ENCODE measurements at places on chromosomes 2 and 18.
A peak's percentile ranks its signal among the peaks of the same experiment; 100 is the strongest.

- DNase-seq, result no peak
- no peaks in the 10 kb centered on the region for H3K4me1 ChIP-seq
- no peak overlapping the region for H3K4me3 ChIP-seq
- no peak overlapping the region for H3K27ac ChIP-seq
Observed at GRCh38 chr2:197929008-197929885, 124.9 kb downstream of the PLCL1 start.

DNA sequence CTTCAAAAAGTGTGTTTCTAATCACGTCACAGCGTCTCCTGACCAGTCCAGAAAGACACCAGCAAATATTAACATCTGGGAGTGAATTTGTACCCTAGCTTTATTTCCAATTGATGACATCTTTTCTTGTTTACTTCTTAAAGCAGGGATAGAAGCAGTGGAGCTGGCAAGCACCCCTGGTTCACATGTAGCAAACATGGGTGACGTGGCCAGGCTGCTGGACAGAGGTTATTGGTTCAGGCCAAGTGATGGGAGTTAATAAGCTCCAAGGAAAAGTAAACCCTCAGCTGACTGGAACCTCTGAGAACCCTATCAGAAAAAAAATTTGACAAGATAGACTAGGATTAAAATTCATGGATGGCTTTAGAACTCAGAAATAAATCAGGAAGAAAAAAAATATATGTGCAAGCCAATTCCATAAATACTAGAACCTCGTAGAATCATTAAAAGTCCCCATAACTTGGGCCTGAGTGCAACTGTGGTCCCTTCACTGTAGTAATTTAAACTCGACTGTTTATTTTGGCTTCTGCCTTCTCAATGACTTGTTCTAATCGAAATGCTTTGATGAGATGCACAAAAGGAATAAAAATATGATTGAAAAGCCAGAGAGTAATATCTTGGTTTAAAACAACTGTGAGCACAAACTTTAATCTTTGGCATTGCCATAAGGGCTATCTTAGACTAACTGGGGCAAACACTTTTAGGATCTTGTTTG lies 121.5 kb upstream of the CTAGE1 start:
- no peak for DNase-seq
- no peaks in the 10 kb centered on the region for H3K4me1 ChIP-seq

- DNase-seq, result no peak
- H3K27ac ChIP-seq, result peak overlapping the region; percentile 83
- H3K27me3 ChIP-seq, result no peaks in the 10 kb centered on the region
- H3K4me3 ChIP-seq, result peak overlapping the region; percentile 95
Observed at GRCh38 chr2:224584785-224585210, 365 bp downstream of the CUL3 start.

- no peaks in the 10 kb centered on the region for H3K36me3 ChIP-seq
- no peaks in the 10 kb centered on the region for H3K4me1 ChIP-seq
- no peak for DNase-seq
- no peak overlapping the region for H3K27ac ChIP-seq
Observed at GRCh38 chr2:225566798-225567197, 167.3 kb downstream of the NYAP2 start.

GRCh38 chr2:69703189-69703588 lies 38.7 kb upstream of the ANXA4 start:
- H3K27me3 ChIP-seq, result no peaks in the 10 kb centered on the region
- H3K4me3 ChIP-seq, result no peak overlapping the region

GRCh38 chr2:207188626-207189419 lies 23.1 kb upstream of the KLF7 start:
- H3K27ac ChIP-seq, result no peak overlapping the region
- no peaks in the 10 kb centered on the region for H3K27me3 ChIP-seq
- DNase-seq, result no peak
- H3K4me1 ChIP-seq, result no peaks in the 10 kb centered on the region
- no peak overlapping the region for H3K4me3 ChIP-seq
- no peaks in the 10 kb centered on the region for H3K36me3 ChIP-seq

DNA sequence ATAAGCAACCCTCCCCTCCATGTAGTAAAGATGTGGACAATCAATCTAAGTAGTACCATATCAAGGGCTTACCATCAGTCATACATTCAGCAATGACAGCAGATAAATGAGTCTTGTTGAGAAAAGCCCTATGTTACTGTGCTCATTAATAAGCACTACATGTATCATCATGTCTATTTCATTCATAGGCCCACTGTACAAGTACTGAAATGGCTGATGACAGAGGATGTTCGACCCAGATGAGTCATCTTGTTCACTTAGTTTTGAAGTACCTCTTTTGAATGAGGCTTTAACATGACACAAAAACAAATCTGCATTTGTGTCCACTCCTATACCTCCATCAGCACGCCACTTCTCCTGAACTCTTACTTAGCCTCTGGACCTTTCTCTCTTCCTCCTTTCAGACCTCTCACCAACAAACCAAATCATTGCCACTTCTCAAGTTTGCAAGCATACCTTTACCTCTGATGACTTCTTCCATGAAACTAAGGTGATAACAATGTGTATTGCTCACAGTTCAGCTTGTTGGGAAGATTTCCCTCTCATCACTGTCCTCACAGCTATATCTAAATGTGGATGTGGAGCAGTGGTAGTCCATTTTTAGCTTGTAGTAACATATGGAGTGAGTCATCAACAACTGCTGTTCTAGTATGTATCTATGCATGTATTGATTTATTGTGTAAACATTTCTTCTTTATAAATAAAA lies 921.0 kb upstream of the SLC39A10 start:
- H3K36me3 ChIP-seq, result no peaks in the 10 kb centered on the region
- DNase-seq, result no peak
- H3K27ac ChIP-seq, result no peak overlapping the region
- no peak overlapping the region for H3K4me3 ChIP-seq

DNA sequence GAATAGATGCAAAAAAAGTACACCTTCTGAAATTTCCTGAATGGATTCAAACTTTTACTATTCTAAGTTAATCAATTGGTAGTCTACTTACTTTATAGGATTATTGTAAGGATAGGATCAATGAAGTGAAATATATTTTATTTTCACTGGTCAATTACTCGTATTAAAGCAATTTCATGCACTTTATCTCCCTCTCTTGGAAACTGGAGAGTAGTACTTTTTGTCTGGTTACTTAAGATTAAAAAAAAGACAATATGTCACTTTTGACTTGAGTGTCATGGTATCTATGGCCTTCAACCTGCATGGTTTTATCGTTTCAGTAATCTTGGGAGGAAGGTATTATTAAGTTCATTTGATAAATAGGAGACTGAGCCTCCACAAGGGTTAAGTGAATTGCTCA lies 1.0 kb upstream of the KYNU start:
- no peak for DNase-seq
- H3K4me3 ChIP-seq, result no peak overlapping the region

DNA sequence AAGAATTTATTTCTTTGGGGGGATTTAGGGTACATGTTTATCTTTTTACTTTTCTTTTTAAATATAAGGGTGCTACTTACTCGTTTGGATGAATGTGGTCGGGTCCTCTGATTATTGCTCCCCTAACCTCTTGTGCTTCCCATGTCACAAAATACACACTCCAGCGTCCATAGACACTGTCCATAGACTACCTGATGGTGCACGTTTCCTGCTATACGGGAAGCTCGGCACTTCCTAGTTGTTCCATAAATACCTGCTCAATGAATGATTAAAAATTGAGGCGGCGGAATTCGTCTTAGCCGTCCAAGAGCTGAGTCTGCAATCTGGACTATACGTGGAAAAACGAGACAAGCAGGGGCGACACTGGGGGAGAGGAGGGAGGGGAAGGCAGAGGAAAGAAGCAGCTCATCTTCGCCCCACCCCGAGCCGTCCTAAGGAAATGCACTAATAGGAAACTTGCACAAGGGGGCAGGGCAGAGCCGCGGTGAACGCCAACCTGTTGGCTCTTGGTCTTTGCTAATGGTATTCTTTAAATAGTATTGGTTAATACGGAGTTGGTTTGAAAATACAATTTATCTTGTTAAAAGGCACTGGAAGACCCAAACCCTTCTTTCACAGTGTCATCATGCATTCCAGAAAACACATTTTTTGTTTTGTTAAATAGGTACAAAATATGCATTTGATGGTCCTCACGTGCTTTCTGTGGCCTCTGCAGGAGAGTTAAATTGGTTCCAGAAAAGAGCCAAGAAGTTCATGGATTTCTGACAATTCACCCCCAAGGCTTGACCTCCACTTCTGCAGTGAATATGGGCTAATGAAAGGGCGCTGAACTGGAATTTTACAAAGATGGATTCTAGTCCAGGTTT lies 73.0 kb upstream of the KCTD1 start:
- no peak overlapping the region for H3K27ac ChIP-seq
- DNase-seq, result peak; percentile 84
- no peak overlapping the region for H3K4me3 ChIP-seq
- H3K36me3 ChIP-seq, result no peaks in the 10 kb centered on the region
- no peaks in the 10 kb centered on the region for H3K27me3 ChIP-seq

GRCh38 chr2:196510246-196510645 lies 129.3 kb upstream of the CCDC150 start:
- DNase-seq, result no peak
- H3K27me3 ChIP-seq, result no peaks in the 10 kb centered on the region
- no peaks in the 10 kb centered on the region for H3K36me3 ChIP-seq
- H3K4me3 ChIP-seq, result no peak overlapping the region
- no peaks in the 10 kb centered on the region for H3K4me1 ChIP-seq

DNA sequence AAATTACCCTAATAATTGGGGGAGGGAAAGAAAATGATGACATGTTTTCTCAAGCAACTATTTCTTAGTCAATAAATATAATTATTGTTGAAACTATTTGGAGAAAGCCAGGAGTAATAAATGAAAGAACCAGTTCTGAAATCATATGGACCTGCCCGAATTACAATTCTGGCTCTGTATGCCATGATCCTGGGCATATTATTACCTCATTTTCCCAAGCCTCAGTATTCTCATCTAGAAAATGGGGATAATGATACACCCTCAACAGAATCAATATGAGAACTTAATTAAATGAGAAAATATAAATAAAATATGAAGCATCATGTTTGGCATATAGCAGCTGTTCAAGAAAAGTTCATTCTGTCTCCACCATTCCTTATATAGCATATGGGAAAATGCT lies 22.9 kb downstream of the ARHGEF33 start:
- H3K27ac ChIP-seq, result no peak overlapping the region
- no peaks in the 10 kb centered on the region for H3K36me3 ChIP-seq
- DNase-seq, result no peak
- H3K4me1 ChIP-seq, result no peaks in the 10 kb centered on the region
- H3K27me3 ChIP-seq, result no peaks in the 10 kb centered on the region

DNA sequence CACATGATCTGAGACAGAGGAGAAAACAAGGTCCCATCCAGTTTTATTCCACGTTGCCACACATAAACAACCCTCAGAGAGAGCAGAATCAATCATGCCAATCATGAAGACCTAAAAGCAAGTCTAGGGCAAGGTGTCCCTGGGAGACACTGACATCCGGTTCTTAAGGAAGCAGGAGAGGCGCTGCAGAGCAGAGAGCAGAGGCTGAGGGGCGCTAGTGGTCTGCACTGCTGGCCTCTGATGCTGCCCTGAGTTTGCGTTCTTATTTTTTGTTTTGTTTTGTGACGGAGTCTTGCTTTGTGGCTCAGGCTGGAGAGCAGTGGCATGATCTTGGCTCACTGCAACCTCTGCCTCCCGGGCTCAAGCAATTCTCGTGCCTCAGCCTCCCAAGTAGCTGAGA lies 83.3 kb downstream of the SMIM21 start:
- H3K36me3 ChIP-seq, result no peaks in the 10 kb centered on the region
- no peaks in the 10 kb centered on the region for H3K27me3 ChIP-seq
- no peak overlapping the region for H3K4me3 ChIP-seq
- H3K27ac ChIP-seq, result no peak overlapping the region
- H3K4me1 ChIP-seq, result peaks cover 1% of the 10 kb centered on the region

GRCh38 chr2:234275515-234275914 lies 221.4 kb downstream of the ARL4C start:
- no peak overlapping the region for H3K27ac ChIP-seq
- no peaks in the 10 kb centered on the region for H3K27me3 ChIP-seq
- no peaks in the 10 kb centered on the region for H3K36me3 ChIP-seq
- DNase-seq, result no peak

DNA sequence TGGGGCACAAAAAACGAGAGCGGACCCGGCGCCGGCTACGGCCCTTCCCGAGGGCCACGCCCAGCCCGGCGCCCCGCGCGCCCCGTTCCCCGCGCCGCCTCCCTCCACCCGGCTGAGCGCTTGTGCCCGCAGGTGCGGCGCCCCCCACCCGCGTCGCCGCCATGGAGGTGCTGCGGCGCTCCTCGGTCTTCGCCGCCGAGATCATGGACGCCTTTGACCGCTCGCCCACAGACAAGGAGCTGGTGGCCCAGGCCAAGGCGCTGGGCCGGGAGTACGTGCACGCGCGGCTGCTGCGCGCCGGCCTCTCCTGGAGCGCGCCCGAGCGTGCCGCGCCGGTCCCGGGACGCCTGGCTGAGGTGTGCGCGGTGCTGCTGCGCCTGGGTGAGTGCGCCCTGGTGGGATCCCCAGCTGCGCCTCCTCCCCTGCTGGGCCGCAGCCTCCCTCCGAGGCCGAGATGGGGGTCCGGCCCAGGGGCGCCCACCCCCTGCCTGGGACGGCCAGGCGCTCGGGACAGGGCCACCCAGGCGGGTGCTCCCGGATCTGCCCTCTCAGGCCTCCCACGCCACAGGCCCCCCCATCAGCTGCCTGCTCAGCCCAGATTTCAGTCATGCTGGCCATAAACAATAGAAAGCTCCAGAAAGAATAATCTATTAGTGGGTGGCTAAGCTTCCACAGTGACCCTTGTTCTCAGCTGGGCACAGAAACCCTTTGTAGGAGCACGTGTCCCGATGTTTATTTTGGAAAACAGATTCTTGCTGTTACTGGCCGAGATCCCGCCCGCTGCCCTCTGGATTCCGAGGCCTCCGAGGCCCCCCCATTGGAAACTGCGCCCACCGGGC lies 997 bp downstream of the BOK start:
- H3K27ac ChIP-seq, result no peak overlapping the region
- peak; percentile 75 for DNase-seq
- peak overlapping the region; percentile 54 for H3K4me3 ChIP-seq
- H3K36me3 ChIP-seq, result no peaks in the 10 kb centered on the region
- peaks cover 2% of the 10 kb centered on the region for H3K4me1 ChIP-seq
- no peaks in the 10 kb centered on the region for H3K27me3 ChIP-seq

- H3K27ac ChIP-seq, result no peak overlapping the region
- H3K27me3 ChIP-seq, result no peaks in the 10 kb centered on the region
Observed at GRCh38 chr2:119694845-119695521, 16.0 kb downstream of the TMEM177 start.

DNA sequence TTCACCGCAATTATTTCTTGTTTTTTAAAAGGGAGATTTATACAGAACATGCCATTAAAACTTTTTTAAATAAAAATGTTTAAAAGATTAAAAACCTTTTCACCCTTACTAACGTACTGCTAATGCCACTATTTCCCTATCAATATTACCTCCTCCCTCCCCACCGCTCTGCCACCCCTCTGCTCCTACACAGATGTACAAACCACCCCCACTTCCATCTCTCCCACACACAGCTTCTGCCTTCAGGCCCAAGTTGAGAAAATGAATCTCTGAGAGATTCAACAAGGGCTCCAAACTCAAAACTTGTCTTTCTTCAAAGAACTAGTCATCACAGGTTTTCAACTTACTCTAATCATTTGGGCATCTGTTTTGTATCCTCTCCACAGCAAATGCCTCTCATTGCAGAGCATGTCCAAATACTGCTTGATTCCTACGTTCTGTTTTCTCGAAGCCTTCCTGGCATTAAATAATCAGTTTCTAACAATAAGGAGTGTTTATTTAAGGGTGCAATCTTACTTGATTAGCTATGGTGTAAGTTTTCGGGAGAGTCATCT lies 32.1 kb downstream of the FARSB start:
- no peaks in the 10 kb centered on the region for H3K27me3 ChIP-seq
- no peaks in the 10 kb centered on the region for H3K4me1 ChIP-seq
- DNase-seq, result no peak
- no peak overlapping the region for H3K27ac ChIP-seq
- no peaks in the 10 kb centered on the region for H3K36me3 ChIP-seq

All from H1 (cell line).